ENCODE measurements at places on chromosomes 3 and 15. TPM values are rescaled to one million over a fixed set of nuclear protein-coding genes. Genes with fewer than 3 reads are reported as not detected.

The CCDC13 gene
- total RNA-seq, result 1.3 TPM

- peak; percentile 6 for DNase-seq
Observed at GRCh38 chr3:54120657-54121413, 1.5 kb upstream of the CACNA2D3 start.

DNA sequence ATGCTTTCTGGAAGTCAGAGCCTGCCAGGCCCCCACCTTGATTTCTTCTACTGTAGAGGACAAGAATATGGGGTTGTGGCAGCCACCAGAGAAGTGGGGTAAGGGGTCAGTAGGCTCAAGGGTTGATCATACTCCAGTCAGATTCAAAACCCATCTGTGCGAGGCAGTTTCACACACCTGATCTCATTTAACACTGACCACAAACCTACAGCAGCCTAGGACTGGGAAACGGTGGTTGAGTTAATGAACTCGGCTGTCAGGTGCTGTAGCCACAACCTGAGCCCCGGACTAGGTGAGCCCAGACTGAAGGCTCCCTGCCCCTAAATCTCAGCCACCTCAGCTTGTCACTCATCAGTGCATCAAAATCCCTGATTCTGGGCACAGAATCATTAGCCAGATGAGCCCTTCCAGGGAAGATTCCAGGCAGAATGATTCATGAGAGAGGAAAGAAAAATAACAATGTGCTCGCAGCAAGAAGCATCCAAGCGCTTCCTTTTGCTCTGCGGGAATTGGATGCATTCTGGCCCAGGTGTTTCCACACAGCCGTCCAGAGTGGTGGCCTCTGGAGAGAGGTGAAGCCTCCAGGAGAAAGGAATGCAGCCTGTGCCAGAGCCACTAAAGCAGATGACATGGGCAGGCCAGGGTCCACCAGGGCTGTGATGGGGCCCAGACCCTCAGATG lies 102.1 kb downstream of the SRGAP3 start:
- DNase-seq, result peak; percentile 8

GRCh38 chr3:19526071-19526470 lies 377.8 kb downstream of the KCNH8 start:
- no peak for DNase-seq

The IL20RB gene
- 22.0 TPM for total RNA-seq

- no peak for DNase-seq
Observed at GRCh38 chr3:102545276-102545675, 110.5 kb downstream of the ZPLD1 start.

GRCh38 chr3:51773529-51774056 lies 5.4 kb downstream of the IQCF6 start:
- DNase-seq, result no peak

The ANKUB1 gene
- not detected for total RNA-seq

- no peak for DNase-seq
Observed at GRCh38 chr3:144317961-144318360, 346.3 kb downstream of the DIPK2A start.

GRCh38 chr3:160098261-160098908 lies 109.8 kb downstream of the IL12A start:
- no peak for DNase-seq

DNA sequence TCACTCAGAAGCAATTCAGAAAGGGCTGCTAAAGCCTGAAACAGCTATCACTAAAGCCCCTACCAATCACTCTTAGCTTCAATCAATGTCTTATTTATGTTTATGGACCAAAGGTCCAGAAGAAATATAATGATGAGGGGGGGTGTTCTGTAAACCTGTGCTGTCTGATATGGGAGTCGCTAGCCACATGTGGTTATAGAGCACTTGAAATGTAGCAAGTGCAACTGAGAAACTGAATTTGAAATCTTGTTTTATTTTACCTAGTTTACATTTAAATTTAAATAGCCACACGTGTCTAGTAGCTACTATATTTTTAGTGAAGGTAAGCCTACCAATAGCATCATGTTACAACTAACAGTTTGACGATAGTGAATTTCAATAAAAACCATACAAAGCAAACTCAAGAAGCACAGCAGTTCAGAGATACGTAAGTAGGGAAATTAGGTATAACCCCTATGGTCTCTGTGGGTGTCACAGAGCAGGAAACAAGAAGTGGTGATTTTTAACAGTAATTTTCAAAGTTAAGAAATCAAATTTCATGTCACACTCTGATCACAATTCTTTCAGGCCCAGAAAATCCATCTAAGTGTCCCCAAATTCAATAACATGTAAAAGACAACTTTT lies 3.6 kb downstream of the POU1F1 start:
- DNase-seq, result no peak

Measured in astrocyte (in vitro differentiated cells and primary cell).